Suprapubic skin (tissue), 4 donors: ENCODE measurements at places on chromosomes 3 and 15. TPM values are rescaled to one million over a fixed set of nuclear protein-coding genes. Genes with fewer than 3 reads are reported as not detected.

Gene XRN1
- total RNA-seq: 38.9 TPM

Gene TGFBR2
- total RNA-seq: 83.8 TPM

Gene MIX23
- total RNA-seq: 10.2 TPM

Gene UBR1
- 23.5 TPM for total RNA-seq

DNA sequence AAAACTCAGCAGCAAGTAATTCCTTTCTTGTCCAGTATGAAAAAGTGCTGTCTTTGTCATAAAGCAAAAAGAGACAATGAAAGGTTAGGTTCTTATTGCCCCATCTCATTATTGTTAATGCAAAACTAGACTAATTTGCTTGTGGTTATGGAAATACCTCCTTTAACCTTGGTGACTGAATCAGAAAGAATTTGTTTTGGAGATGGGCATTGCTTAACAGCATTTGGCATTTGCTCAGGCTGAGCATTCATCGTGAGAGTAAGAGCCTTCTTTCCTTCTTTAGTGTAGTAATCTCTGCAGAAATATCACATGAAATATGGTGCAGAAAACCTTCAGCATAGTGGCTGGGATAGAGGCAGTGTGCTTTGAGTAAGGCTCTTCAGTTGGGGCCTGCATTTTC is 103.1 kb downstream of the CNTN6 start:
- no peak for DNase-seq

DNA sequence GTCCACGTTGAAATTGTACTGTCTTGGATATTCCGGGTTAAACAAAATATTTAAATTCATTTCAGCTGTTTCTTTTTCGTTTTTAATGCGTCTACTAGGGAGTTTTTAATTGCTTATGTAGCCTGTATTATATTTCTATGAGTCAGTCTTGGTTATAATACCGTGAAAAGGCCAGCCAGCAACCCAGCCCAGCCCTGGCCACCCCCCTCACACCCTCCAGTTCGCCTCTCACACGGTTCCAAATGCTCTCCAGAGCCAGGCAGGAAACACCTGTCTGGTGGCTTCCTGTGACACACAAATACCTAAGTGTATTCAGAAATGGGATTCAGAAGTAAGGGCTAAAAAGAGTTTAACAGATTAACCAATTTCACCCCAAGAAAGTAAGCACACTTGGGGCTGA is 4.4 kb downstream of the SH3BP5 start:
- peak; percentile 84 for DNase-seq

DNA sequence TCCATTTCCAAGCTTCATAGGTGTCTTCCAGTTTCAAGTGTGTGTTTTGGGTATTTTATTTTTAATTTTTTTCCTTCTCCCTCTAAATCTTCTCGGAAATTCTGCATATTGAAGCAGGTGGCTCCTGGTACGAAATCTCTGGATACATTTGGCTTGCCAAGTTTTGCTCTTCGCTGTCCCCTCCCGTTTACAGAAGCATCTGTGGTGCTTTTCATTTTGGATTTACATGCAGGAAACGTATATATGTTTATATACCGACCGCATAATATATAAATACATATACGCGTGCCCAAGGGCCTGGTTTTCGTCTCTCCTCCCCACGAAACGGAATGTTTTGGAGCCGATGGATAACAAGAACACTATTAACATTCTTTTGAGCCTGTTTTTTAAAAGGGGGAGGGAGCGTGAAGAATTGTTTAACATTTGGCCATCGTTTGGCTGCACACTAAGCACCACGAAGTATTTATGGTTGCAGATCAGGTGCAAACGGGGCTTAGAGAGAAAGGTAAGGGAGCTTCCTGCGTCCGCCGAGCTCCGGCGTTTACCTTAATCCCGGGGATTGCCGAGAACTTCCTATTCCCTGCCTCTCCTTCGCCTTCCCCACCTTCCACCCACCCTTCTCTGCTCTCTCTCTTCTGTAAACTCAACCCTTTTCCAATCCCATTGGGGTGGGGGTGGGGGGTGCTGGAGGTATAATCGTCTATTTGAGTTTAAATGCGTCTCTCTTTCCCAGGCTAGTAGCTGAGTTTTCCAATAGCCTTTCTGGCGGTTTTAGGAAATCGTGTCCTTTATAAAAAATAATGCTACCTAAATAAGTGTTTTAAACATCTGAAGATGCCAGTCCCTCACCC is 1.1 kb upstream of the NLGN1 start:
- DNase-seq: no peak

GRCh38 chr3:108728934-108729333 is 28.3 kb downstream of the RETNLB start:
- DNase-seq: no peak

DNA sequence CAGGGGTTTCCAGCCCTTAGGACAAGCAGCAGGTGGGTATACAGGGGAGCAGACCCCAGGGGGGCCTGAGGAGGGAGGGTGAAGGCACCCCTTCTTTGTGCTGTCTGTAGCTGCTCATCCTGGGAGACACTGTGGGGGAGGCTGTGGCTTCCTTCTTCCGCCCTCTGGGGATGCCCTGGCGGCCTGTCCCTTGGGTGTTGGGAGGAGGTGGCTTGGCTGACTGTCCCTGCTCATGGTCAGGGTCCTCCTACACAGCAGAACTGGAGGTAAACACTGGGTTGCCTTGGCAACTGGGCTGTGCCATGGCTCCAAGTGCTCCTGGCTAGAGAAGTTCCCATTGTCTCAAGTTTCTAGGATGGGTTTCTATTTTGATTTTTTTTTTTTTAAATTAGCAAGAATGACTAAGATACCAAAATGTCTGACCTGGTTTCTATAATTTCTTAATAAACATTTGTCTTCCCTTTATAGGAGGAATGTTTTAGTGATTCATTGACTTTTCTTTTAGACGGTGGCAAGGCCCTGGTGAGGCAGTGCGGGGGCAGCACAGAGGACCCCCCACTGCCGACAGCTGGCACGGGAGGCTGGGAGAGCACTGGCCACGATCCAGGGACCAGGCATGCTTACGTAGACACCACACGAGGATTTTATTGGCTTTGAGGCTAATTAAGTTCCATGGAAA is 12.4 kb downstream of the KLF13 start:
- DNase-seq: no peak

DNA sequence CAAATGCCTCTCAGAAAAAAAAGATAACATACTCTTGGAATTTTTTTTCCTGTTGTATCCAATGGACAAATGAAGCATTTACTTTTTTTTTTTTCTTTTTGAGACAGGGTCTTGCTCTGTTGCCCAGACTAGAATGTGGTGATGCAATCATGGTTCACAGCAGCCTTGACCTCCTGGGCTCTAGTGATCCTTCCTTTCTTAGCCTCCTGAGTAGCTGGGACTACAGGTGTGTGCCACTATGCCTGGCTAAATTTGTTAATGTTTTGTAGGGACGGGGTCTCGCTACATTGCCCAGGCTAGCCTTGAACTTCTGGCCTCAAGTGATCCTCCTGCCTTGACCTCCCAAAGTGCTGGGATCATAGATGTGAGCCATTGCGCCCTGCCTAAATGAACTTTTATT is 167.2 kb downstream of the ISL2 start:
- DNase-seq: no peak

GRCh38 chr15:40265355-40265754 is 17.5 kb downstream of the ANKRD63 start:
- no peak for DNase-seq
